ENCODE measurements at places on chromosomes 6 and 20.

DNA sequence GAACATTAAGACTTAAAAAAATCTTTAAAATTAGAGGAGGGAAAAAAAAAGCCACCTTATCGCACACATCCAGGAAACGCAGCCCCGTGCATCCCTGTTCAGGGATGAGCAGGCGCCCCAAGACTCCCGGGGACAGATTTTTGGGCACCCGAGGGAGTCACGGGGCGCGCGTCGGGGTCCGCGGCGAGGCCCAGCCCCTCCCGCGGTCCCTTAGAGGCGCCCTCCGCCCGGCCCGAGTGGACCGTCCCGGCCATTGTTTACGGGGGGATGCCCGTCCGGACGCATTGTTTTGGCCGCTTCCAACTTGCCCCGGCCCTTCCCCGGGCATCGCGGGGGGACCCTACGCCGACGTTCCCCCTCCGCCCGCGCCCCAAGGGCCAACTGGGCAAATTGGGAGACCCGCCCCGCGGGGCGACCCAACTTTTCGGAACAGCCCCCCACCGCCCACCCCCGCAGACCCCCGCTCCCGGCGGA, 610 bp downstream of the ZNF217 start:
- DNase-seq, result peak; percentile 55

GRCh38 chr20:25179439-25180089, 15.9 kb upstream of the ENTPD6 start:
- no peak for DNase-seq

- no peak for DNase-seq
Observed at GRCh38 chr6:89350281-89350966, 2.1 kb downstream of the UBE2J1 start.

GRCh38 chr6:134103006-134103405, 50.6 kb upstream of the SLC2A12 start:
- DNase-seq, result no peak

DNA sequence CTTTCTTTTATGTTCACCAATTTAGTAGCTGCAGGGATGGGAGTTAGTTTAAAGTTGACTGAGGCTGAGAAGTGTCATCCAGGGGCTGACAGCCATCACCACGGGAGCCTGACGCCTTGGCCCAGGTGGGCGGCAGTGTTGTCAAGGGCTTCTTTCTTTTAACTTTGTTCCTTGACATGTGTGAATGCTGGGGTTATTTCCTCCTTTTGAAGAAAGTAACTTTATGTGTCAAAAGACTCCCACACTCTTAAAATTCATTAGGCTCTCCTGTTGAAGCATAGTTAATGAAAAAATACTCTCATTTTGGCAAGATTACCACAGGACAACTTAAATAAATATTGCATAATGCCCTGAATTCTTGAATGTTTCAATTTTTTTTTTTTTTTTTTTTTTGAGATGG, 50.0 kb downstream of the SASH1 start:
- DNase-seq, result no peak

- no peak for DNase-seq
Observed at GRCh38 chr6:137266309-137266586, 47.1 kb upstream of the IFNGR1 start.

Data from HT-29 (cell line).